ENCODE measurements at places on chromosomes 6 and 20.

DNA sequence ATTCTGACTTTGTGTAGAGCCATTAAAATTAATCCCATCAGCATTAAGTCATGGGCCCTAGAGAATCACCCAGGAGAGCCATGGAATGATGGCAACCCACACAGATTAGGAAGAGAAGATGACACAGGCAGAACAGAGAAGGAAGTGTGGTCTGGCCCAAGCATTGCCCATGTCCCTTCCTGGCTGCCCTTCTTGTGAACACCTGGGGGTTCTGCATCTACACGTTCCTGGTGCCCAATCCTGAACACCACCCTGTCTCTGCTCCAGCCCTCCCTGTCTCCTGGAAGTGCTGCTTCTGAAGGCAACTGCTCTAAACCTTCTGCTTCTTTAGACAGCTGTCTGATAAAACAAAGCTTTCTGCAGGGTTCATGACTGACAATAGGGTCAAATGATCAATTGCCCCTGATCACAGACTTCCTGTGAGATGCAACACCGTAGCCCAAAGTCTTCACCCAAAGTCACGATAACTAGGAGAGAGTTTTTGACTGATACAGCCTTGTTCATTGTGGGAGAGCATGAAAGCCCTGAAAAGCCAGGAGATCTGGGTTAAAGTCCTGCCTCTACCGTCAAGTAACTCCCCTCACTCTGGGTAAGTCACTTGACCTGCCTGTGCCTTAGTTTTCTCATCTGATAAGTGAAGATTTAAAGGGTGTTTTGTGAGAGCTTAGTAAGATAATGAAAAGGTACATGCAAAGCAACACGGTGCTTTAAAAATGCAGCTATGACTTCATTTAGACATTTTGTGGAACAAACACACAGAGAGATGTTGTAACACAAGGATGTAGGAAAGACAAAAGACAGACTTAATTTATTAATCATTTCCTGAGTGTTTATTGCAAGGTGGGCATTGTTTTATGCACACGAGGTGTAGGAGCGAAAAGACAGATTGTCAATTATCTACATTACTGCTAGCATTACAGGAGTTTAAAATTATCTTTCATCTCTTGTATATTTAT, 291.2 kb upstream of the STXBP5 start:
- DNase-seq: no peak

DNA sequence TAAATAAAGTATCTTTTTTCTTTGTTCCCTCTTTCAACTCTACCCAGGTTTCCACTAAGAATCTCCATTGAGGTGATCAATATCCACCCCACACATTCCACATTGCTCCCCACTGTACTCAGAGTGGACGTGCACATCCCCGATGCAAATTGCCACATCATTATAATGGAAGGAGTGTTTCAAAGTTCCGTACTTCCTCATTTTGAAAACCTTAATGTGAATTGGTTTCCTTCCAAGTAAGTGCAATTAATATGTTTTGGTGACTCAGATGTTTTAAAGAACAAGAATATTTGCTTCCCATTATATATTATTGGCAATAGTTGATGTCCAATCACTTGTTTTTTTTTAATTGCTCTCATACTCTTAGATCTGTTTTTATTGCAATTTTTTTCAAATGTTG, 463.6 kb downstream of the HACE1 start:
- DNase-seq: no peak

DNA sequence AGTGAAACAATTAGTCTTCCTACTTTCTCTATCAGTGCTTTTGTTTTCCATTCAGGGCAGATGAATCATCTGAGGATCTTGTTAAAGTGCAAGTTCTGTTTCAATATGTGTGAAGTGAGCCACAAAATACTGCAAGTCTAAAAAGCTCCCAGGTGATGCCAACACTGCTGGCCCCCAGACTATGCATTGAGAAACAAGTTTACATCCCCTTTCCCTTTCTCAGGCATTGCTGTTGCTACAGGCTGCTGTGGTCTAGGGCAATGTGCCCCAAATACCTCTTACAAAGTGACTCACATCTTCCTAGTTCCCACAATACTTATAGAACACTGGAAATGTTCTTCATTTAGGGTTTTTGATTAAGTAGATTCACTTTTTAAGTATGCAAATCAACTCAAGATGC, 31.8 kb downstream of the ABRACL start:
- DNase-seq: no peak

- no peak for DNase-seq
These were observed 17.0 kb upstream of the TOP1 start for GRCh38 chr20:41011551-41012067.

GRCh38 chr20:1894471-1894950, 696 bp upstream of the SIRPA start:
- peak; percentile 45 for DNase-seq

DNA sequence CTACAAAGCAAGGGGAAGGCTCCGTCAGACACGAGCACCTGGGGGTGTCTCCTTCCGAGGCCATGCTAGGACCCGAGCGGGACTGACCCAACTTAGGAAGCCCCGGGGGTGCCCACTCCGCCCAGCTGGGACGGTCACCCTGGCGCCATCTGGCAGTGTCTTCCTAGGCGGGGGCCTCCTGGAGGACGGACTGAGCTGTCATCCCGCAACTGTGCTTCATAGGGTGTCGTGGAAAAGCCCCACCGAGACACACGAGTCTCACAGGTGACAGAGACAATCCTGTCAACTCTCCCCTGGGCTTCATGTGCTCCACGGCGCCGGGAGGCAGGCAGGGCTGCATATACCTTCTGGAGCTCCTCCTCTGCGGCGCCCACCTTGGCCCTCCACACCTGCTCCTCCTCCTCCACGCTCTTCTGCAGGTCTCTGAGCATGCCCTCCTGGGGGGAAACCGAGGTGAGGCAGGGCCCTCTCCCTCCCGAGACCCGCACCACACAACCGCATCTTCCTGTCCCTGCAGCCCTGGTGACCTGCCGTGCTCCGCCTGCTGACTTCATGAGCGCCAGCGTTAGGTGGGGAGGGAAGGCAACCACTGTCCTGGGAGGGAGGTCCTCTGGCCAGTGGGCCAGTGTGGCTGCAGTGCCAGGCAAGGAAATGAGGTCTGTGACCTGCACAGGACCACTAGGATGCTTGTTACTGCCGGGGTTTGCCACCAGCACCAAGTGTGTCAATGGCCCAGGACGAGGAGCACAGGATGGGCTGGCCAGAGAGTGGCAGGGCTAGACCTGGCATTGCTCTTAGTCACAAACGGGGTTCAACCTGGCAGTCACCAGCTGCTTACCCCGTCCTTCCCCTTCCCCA, 50.7 kb downstream of the DSTN start:
- no peak for DNase-seq

- no peak for DNase-seq
These were observed 224.7 kb downstream of the PLCB1 start for GRCh38 chr20:8356806-8357205.

- DNase-seq: no peak
These were observed 185.5 kb upstream of the NRSN1 start for GRCh38 chr6:23940466-23940865.

DNA sequence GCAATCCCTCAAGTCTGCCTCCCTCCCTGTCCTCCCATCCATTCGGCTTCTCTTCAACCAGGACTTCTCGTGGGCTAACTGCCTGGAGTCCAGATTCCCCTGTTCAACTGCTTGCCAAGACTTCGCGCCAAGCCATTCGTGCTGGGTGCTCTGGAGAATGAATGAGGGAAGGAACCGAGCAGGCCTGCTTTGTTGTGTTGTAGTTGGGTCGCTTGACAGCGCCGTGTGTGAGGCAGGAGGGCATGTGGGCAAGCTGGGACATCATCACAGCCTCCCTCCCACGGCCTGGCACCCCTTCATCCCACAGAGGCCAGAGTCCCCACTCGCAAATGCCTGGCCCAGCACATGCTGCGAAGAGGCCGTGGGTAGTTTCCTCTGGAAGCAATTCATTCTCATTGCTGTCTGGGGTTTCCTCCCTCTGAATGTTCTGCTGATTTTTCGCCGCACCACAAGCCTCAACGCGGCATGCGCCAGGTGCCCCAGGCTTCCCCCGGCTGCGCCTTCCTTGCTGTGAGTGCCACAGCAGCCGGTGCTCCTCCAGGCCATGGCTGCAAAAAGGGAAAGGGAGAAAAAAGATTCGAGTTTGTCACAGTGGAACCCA, 336.0 kb downstream of the QKI start:
- DNase-seq: no peak

GRCh38 chr20:41566896-41567527, 51.2 kb downstream of the CHD6 start:
- no peak for DNase-seq

- DNase-seq: no peak
These were observed 18.3 kb upstream of the SHLD1 start for GRCh38 chr20:5731753-5732366.

DNA sequence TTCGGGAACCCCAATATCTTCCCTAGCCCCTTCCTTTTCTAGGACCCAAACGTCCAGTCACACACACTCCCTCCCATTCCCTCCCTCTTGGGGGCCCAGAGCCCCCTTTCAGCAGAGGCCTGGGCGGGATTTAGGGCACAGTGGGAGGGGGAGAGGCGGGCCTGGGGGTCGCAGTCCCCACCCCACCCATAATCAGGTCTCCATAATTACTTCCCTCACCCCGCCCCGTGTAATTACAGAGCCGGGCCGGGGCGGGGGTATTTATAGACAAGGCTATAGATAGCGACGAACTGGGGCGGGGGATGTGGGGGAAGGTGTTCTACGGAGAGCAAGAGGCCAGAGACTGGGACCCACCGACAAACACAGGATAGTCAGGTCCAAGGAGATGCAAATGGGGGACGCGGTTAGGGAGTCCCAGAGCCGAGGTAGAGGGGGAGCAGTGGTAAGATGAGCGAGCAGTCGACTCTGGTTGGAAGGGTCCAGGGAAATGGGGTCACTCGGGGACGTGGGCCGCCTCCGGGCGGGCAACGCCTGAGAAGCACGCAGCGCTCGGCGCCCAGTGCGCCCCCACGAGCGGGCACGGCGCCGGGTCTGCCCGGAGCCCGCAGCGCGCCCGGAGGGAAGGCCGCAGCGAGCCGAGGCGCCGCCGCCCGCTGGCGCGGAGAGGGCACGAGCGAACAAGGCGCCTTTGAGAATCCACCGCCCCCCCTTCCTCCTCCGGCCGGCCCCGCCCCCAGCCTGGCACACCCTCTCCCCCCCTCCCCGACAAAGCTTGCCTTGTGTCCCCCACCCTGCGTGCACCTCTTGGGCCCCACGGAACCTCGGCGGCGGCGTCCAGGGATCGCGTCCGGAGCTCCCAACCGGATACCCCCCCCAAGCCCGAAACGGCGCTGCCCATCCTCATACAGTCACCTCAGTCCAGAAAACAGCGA, 670 bp upstream of the COL11A2 start:
- no peak for DNase-seq

- no peak for DNase-seq
These were observed 651 bp upstream of the TAPBP start for GRCh38 chr6:33314515-33314942.

DNA sequence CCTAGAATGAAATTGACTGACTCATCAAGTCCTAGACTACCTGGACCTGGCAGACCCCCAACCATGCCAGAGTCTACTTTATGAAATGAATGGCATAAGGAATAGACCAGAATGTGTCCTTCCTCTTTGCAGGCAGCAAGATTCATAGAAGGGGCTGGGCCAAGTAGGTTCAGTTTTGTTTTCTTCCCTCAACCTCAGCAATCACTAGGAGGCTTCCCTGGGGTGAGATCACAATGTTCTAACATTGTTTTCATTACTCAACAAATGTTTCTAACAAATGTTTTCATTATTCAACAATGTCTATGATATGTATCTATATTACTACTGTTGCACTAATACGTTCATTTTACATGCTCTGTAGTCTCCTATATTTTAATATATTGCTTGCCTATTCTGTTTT, 8.4 kb upstream of the FAM162B start:
- no peak for DNase-seq

DNA sequence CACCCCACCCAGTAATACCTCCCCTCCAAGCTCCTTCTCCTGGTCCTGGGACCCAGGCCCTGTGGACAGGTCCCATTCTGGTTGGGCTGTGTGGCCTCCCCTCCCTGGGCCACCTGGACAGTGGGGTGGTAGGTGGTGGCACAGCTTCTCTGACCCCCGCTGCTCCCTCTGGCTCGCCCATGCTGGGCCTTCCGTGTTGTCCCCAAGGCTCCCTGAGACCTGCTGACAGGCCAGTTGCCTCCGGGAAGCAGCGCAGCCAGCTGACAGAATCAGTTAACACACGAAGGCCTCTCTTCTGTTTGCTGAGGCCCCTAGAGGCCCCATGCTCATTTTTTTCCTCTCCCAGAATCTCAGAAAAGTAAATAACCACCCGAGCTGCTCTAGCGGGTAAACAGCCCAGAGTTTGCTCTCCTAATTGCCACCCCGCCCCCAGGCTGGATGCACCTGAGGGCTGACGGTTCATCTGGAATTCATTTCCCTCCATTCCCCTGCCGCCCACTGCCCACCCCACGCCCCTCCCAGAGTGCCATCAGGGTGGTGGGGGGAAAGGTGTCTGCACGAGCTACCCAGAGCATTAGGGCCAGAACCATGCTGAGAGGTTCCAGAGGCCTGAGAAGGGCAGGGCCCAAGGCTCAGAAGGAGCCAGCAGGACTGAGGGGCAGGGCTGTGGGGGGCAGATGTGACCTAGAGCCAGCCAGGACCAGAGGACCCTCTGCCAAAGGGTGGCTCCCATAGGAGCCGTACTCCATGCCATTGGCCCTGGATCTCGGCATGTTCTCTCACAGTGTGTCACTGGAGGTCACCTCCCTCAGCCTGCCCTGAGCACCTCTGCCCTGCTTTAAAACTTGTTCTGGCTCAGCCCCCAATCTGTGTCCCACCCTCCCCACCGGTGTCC, 157.5 kb downstream of the GRM4 start:
- DNase-seq: no peak

- DNase-seq: no peak
These were observed 150.2 kb downstream of the CDH26 start for GRCh38 chr20:60108397-60108796.

- no peak for DNase-seq
These were observed 153.5 kb upstream of the OGFRL1 start for GRCh38 chr6:71134929-71135642.

DNA sequence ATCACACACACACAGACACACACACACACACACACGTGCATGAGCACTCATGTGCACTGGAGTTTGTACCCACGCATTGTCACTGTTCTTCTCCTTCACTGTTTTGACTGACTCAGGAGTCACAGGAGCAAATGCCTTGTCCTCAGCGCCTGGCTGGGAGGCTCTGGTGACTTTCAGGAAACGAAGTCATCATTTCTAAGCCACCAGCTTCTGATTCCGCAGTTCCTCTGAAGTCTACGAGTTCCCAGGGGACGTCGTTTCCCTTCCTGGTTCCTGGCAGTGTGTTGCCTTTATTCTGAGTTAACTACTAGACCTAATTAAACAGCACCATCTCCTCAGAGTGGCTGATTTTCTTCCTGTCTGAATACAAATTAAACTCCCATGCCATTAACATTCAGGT, 82.2 kb upstream of the PMEPA1 start:
- DNase-seq: peak; percentile 38

DNA sequence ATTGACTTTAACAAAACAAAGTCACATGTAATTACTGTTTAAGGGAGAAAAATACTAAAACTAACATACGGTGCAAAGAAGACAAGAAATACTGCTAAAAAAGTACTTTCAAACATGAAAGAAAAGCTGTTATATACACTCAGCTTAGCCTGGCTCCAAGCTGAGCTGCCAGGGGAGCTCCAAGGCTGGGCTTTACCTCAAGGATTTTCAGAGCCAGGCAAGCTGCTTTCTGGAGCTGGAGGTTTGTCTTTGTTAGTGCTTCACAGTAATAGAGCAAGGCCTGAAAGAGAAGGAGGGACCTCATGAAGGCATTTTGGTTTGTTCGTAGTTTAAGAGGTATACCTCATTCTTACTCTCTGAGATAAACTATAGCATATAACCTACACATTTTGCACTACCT, 19.6 kb upstream of the ARMH2 start:
- no peak for DNase-seq

All from T1000 (cell line).